ENCODE measurements at places on chromosomes 4 and X.

- no peak for DNase-seq
These were observed 45.1 kb downstream of the ARHGEF6 start for GRCh38 chrX:136735601-136736000.

DNA sequence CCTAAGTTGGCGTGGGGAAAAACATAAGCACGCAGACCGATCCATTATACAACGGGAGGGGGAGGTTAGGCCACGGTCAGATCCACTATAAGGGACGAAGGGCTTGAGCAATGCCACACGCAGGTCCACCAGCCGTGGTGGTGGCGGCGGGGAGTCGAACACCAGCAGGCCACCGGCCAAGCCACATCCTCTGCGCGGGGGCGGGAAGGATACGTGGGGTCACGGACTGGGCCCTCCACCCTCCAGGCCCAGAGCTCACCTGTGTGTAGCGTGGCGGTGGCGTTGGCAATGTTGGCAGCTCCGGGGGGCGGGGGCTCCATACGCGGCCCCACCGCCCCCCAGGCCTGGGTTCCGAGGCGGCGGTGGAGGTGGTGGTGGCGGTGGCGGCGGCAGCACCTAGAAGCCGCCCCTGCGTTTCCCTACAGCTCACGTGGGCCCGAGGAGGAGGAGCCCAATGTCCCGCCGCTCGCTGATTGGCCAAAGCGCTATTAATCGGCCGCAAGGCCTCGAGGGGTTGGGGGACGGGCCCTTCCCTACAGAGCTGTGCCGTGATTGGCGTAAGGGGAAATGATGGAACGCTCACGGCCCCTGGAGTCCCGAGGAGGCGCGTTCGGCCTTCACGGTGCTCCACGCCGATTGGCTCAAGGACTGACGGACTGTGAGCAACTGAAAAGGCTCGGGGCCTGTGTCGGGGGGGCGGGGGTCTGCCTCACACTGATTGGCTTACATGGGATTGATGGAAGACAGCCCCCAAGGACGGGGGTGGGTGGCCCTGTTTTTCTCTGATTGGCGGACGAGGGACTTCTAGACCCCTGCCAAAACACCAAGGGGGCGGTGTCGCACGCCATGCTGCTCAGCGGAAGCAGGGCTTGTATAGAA is at the start of gene ELK1:
TSS of gene ELK1 (minus strand) at position 400 of the 879 bp plus-strand sequence. CDS start 9,122 bp downstream, outside the sequence.
- DNase-seq, result peak; percentile 98

DNA sequence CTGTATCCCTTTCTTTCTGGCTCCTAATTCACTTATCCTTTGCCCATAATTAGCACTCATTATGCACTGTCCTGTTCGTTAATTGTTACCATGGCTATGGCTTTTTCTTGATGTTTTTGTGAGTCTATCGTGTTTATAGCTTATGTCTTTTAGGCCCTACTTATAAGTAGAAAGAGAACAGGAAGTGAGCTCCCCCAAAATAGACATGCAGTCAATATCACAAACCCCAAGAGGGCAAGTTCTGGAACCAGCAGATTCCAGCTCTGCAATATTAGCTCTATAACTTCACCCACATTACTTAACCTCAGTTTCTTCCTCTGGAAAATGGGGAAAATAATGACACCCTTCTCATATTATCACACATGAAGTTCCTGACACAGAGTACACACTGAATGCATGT is 7.4 kb upstream of the HS3ST1 start:
- DNase-seq, result no peak

- no peak for DNase-seq
These were observed 5.2 kb downstream of the MAEA start for GRCh38 chr4:1294891-1295290.

GRCh38 chr4:155954118-155954685 is 536 bp upstream of the CTSO start:
- DNase-seq, result peak; percentile 32

DNA sequence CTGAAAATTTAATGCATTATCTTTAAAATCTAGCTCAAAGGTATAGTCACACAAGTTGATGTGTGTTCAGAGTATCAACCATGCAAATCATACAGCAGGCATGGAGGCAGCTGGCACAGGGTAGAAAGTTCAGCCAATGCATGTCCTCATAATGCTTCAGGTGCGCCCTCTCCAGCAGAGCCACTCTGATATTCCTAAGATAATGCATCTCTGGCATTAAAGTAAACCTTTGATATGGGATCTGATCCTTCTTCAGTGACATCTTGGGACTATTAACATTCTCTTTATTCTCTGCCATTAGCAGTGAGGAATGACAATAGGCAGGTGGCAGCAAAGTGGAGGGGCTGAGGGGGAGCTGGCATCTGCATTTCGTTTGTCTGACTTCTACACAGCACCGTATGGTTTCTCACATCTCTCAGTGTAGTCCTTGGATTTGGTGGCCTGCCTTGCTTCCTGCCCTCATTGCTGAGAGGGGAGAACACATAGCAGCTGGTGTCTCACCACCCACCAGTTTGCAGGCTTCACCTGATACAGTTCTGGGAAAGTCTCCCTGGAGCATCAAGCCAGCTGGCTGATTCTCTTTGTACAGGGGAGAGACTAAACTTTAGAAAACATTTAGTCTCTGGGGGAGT is 168.7 kb upstream of the TBC1D9 start:
- no peak for DNase-seq

GRCh38 chr4:90185416-90185815 is 58.2 kb downstream of the CCSER1 start:
- no peak for DNase-seq

DNA sequence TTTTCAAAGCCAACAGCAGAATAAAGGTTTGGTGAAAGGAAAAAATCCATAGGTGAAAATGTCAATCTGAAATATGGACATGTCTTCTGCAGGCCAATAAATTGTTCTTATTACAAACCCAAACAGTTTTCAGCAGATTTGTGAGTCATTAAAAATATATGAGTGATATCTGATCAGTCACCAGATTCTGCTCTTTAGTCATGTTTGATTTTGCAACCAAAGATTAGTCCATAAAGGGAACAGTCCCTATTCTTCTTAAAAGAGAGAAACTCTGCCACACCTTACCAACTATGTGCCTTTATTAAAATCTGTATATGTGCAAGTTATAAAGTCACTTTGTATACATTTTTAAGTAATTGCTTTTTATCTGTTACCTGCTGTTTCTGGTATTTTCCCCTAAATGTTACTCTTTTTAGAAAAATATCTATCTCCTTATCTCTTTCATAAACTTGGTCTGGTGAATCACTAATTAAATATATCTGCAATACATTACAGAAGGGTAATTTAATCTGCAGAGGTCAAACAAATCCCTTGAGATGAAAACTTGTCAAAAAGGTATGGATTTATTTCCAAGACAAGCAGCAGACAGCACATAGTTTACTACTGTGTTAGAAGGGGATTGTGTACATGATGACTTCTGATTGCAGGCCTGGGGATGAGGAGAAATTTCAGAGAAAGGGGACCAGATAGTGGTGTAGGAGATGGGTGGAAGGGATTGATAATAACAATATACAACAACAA is 322.9 kb upstream of the NWD2 start:
- DNase-seq, result no peak

DNA sequence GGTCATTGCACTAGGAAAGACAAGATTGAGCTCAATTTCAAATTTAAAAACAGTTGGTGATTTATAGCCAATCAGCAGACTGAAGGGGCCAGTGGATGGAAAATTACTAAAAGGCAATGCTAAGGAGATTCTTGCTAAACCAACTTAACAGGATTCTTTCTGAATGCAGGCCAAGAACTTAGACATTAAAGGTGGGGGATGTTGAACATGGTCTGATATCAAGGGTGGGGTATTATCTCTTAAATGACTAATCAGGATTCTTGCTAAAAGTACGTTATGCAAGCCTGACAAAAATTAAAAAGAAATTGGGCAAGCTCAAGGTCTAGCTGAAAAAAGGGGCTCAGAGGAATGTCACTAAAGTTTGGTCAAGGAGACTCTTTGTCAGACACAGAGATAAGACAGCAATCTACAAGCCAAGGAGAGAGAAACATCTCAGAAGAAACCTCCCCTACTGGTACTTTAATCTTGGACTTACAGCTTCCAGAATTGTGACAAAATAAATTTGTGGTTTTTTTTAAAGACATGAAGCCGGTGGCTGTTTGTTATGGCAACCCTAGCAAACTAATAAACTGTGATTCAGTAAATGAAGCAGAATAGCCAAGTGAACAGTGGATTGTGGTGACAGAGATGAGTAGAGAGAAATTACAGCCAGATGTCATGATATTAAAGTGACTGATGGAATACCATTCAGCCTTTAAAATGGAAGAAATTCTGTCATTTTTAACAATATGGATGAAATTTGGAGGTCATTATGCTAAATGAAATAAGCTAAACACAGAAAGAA is 120.3 kb upstream of the KLHL4 start:
- DNase-seq, result no peak

- no peak for DNase-seq
These were observed 772.3 kb downstream of the FAT4 start for GRCh38 chr4:126087101-126087500.
